Frontal cortex (tissue), 4 donors: ENCODE measurements at places on chromosomes 5 and 9. TPM values are rescaled to one million over a fixed set of nuclear protein-coding genes. Genes with fewer than 3 reads are reported as not detected.
A peak's percentile ranks its signal among the peaks of the same experiment; 100 is the strongest.

The KCNV2 gene
- total RNA-seq: not detected

- no peak for DNase-seq
Measured at GRCh38 chr9:99870126-99870525, 36.3 kb upstream of the STX17 start.

GRCh38 chr5:32095261-32095671 is 78.9 kb downstream of the GOLPH3 start:
- DNase-seq: no peak

- no peak for DNase-seq
Measured at GRCh38 chr5:177169271-177169670, 35.7 kb downstream of the NSD1 start.

GRCh38 chr5:56669534-56670483 is 145.5 kb upstream of the MAP3K1 start:
- peak; percentile 17 for DNase-seq

DNA sequence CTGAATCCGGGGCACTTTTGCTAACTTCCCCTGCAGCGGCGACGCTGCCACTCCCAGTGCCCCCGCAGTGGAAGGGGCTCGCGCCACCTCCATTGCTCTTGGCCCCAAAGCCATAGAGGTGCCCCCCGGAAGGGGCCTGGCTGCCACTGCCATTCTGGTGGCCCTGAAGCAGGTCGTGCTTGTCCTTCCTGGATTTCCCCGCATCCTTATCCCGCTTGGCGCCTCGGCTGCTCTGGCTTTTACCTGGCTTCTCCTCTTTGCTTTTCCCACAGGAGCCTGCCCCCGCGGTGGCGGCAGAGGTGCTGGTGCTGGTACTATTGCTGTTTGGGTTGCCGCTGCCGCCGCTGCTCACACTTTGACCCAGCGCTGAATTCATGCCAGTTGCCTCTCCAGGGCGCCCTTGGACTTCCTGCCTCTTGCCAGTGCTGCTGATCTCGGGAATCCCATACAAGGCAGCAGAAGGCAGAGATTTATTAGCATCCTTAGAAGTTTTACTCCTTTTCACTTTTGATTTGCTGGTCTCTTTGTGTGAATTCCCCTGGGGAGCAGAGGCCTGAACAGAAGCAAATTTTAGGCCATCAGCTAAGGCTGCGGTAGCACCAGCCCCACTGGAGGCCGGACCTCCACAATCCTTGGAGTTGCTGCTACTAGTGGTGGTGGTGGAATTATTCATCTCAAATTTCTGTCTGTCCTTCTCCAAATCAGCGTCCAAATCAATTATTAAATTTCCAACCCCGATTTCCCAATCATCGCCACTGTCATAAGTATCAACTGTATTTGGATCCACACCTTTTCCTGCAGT is 2.1 kb downstream of the ZNF608 start:
- DNase-seq: no peak
